ENCODE measurements at places on chromosomes 7 and 10.
A peak's percentile ranks its signal among the peaks of the same experiment; 100 is the strongest.

GRCh38 chr7:121499624-121500023 lies 103.5 kb upstream of the FAM3C start:
- DNase-seq, result no peak

- DNase-seq, result peak; percentile 58
These were observed 23.5 kb downstream of the TMEM273 start for GRCh38 chr10:49164559-49165188.

DNA sequence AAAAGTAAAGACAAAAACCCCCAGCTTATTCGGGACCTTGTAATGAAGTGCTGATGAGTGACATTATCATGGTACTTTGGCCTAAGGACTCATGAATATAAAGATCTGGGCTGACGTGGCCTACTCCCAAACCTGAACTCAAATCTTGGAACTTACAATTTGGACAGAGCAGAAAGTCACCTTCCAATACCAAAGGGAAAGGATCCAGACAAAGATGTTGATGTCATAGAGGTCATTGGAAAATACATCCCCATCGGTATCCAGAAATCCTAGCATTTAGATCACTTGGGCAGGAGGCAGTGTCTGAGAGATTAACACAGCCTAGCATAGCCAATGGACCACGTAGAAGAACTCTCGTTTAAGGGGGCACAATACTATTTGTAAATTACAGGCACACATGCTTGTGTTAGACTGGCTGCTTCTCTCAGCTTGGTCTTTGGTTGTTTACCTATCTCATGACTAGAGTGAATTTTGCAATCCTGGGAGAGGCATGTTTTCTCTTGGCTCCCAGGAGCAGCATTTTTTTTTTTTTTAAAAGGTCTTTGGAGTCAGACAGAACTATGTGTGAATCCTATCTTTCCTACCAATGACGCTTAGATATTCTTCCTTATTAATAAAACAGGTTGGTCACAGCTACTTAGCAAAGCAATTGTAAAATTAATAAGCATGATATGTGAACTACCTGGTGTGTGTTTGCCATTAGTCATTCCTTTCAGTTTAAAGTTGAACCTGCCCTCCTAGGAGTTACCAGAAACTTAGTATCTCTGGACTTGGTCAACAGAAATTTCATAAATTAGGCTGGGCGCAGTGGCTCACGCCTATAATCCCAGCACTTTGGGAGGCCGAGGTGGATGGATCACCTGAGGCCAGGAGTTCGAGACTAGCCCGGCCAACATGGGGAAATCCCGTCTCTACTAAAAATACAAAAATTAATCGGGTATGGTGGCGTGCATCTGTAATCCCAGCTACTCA lies 27.8 kb upstream of the MRPS33 start:
- DNase-seq, result no peak

DNA sequence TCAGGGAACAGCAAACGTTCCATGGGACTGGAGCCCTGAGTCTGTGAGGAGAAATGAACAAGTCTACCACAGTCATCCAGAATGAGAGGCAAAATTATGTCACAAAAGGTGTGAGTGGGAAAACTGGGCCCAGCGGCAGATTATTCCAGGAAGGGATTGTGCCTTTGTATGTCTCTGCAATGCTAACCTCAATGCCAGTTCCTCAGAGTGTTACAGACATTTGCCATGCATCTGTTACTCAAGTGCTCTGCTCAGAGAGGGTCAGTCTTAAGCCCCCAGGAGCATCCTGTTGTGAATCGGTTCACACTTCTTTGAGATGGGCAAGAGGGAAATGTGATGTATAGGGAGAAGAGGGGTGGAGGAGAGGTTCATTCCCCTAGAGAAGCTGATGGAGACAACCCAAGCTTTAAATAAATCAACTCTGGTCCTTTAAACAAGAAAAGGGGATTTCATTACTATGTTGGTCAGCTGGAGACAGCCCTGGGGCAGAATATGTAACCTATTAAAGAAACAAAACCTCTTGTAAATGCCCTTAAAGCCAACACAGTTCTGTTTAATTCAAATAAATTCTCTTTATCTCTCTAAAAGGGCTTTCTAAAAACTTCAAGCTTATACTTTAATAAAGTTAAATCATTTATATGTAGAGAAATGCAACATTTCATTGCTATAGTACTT lies 85.9 kb upstream of the GRB10 start:
- DNase-seq, result no peak

DNA sequence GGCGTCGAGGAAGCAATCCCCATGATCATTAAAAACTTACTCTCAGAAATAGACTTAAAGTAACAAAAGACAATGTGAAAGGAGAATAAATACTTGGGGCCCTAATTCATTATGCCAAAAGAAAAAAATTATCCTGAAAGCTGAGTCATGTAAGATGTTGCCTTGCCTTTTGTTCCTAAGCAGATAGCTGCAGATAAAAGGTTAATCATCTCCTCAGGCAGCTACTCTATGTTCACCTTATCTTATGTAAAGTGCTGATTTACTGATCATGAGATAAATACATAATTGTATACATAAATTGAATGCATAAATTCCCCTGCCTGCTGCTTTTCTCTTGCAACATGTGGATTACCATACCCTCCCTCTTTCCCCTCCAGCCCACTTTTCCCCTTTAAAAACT lies 28.1 kb upstream of the CREB3L2 start:
- no peak for DNase-seq

DNA sequence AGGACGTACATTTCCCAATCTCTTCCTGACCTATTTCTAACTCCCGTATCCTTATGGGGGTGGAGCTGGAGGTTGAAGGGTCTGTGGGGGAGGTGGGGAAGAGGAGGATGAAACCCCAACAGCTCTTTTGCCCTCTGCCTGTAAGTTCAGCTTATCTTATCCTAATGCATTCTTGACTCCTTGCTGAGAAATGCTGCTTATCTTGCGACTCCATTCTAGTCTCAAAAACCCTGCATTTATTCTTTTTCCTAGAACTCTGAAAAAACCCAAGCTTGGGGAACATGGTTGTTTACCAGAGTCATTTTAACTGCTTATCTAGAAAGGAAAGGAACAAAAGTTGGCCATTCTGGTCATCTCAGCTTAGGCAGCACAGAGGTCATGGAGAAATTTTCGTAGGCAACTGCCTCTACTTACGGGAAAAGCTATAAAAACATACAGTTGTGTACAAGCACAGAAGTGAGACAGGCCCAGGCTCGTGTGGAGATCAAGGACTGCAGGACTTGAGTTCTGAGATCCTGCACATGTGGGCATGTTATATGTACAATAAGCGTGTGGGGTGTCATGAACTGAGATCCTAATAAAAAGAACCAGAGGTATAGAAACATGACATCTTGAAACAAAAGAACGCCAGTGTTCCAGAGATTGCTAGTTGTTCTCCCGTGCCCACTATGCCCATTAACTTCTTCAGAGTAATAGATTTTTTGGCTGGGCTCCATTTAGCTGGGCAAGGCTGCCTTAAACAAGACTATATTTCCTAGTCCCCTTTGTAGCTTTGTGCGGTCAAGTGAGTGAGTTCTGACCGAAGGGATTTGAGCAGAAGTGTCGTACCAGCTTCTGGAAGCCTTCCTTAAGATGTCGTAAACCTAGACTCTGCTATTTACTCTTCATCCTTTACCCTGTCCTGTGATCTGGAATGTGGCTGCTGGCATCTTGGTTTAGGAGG lies 9.6 kb downstream of the INMT start:
- no peak for DNase-seq

GRCh38 chr7:2217206-2217605 lies 15.5 kb downstream of the MAD1L1 start:
- DNase-seq, result no peak

GRCh38 chr10:30219971-30220751 lies 128.9 kb downstream of the MTPAP start:
- DNase-seq, result no peak

GRCh38 chr7:12485845-12486244 lies 82.2 kb upstream of the VWDE start:
- no peak for DNase-seq

- no peak for DNase-seq
These were observed 5.6 kb downstream of the MGAM start for GRCh38 chr7:142001163-142001874.

DNA sequence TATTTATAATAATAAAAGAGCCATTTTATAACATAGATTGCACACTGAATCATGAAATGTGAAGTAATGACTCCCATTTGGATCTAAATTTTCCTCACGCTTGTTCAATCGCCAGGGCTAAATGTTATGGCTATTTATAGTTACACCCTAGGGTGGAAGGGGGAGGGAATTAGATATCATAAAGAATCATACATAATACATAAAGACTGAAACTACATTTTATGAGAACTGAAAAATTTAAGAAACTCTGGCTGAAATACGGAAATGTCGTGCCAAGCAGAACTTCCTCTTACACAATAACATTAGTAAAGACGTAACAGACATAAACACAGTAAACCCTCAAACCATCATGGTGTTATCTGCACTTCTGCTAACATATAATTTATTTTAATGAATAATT lies 327.5 kb upstream of the PHF14 start:
- no peak for DNase-seq

DNA sequence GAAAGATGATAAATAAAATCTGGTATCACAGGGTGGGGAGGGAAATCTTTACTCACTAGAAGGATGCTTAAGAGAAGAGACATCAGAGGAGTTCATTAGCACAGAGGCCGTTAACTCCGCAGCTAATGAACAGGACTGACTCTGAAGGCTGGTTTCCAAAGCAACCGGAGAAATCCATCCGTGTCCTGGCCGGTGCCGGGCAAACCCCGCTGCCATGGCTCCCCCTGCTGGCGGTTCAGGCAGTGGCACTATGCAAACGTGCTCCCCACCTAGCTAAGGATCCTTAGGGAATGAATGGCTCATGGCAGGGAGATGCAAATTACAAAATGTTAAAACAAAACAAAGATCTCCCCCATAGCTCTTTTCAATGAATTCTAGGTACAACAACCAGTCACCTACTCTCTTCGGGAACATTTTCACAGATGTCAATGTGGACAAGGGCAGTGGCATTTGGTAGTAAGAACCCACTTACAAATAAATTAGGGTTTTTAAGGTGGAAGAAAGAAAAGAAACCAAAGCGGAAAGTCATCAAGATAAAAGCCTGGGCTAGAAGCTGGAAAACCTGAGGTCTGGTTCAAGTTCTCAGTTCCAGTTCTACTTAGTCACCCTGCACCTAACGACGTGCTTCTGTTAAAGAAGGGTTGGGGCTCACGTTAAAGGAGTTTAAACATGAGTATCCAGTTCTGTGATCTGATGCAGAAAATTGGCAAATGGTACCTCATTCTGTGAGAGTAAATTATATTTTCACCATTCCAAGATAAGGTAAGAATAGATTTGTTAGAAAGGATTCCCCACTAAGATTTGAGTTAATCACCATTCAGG lies 138.2 kb downstream of the SVIL start:
- DNase-seq, result peak; percentile 87

- DNase-seq, result no peak
These were observed 8.4 kb downstream of the RALA start for GRCh38 chr7:39631736-39632308.

DNA sequence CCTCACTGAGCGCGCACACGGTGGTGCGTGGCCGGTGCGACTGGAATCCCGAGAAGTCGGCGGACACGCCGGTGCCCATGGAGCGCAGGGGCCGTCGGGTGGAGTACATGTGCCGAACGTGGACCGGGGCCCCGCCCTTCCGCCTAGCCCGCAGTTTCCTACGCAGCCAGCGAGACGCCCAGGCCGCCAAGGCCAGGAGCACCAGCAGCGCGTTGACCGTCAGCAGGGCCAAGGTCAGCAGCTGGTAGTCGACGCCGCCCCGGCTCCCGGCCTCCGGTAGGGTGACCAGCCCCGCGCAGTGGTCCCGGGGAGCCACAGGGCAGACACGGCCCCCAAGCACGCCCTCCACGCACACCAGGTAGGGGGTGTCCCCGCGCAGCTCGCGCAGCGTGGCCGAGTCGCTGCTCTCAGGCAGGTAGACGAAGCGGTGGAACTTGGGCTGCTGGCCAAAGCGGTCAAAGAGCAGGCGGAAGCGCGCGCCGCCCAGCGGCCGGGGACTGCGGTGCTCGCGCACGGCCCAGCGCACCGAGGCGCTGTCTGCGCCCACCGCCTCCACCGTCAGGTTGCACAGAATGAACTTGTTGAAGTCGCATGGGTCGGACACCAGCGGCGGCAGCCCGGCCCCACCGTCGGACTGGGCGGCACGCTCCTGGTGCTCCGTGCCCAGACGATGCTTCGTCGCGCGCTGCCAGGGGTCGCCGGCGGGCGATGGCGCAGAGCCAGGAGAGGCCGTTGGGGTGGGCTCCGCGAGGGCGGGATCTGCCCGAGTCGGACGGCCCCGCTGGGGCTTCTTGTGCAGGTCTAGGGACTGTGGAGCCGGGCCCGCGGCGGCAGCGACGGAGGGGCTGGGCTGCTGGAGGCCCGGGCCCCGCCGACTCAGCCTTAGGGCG lies 2.2 kb downstream of the TRIL start:
- DNase-seq, result peak; percentile 73

DNA sequence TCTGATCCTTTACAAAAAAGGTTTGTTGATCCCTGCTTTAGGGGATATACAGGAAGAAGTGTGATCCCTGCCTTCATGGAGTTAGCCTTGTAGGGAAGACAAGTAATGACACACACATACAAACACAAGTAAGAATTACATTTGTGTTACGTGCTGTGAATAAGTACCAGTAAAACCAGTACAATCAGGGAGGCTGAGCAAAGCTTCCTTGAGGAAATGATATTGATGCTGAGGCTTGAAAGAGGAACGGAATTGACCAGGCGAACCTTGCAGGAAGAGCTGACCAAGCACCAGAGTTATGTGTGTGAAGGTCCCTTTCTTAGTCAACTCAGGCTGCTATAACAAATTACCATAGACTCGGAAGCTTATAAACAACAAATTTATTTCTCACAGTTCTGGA lies 83.6 kb upstream of the CACUL1 start:
- DNase-seq, result no peak

DNA sequence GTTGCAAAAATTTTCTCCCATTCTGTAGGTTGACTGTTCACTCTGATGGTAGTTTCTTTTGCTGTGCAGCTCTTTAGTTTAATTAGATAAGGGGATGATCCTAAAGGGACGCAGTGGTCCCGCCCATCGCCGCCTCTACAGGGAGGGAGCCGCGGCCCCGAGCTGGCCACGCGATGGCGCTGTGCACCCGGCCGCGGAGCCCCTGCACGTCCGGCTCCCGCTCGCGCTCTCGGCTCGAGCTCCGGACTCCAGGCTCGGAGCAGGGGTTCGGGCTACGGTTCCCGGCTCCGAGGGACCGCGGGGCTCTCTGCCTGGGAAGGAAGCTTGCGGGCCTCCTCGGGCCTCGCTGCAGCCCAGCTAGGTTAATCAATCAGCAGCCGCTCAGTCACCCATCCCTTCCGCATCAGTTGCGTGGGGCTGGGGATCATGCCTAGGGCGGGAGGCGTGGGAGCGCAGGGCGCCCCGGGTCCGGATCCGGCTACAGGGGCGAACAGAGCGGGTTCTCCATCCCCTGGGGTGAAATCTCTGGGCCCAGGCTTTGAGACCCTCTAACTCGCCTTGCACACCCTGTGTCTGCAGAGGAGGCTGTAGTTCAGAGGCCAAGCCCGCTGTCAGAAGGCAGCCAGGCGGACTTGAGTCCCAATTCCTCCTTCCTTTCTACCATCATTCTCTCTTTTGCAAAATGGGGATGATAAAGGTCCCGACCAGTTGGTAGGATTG lies 97.9 kb downstream of the WDR11 start:
- no peak for DNase-seq

DNA sequence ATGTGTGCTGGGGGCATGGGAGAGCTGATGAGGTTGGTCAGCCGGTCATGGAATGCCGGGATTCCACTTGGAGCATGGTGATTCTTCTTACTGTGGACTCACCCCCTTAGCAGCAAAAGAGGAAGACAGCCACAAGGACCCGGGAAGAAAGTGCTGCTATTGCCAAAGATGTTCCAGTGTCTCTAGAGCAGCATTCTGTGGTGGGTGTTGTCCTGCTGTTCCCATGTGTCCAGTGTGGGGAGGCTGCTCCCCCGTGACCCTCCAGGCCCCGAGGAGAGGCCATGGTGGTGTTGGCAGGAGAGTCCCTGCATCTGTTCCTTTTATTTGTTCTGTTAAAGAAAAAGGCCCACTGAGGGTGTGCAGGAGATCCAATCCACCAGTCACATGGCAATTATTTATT lies 499.4 kb downstream of the RPS24 start:
- DNase-seq, result no peak

Data from D341Med (cell line).